ENCODE measurements at places on chromosomes 13 and 19.

GRCh38 chr13:71964491-71965100, 97.6 kb upstream of the DACH1 start:
- peak; percentile 0 for DNase-seq

GRCh38 chr19:55493645-55494171, 5.5 kb downstream of the SSC5D start:
- DNase-seq = no peak

GRCh38 chr13:94308832-94309231, 170.7 kb downstream of the DCT start:
- no peak for DNase-seq

DNA sequence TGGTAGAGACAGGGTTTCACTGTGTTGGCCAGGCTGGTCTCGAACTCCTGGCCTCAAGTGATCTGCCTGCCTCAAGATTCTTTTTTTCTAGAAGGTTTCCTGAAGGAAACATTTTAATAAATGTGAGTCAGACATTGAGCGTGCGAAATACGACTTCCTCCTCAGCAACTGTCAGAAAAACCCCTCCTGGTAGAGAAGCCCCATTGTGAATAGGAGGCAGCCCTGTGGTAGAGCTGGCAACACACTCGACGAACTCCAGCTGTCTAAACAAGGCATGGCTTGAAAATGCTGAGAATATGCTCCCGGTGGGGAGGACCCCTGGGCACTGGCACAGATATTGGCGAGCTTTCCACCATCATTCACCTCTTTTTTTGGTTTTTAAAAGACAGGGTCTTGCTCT, 9.8 kb downstream of the ZNF333 start:
- DNase-seq = peak; percentile 41

DNA sequence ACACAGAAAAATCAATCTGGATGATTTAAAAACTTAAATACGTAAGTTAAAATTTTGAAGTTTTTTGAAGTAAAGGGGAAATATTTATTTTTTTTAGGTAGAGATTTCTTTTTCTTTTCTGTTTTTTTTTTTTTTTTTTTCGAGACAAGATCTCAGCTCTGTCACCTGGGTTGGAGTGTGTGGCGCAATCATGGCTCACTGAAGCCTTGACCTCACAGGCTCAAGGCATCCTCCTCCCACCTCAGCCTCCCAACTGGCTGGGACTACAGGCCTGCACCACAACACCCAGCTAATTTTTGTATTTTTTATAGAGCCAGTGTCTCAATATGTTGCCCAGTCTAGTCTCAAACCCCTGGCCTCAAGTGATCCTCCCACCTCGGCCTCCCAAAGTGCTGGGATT, 120.4 kb upstream of the CLDN10 start:
- DNase-seq = no peak

- DNase-seq = no peak
Observed at GRCh38 chr13:73687087-73687486, 447.1 kb downstream of the KLF12 start.

DNA sequence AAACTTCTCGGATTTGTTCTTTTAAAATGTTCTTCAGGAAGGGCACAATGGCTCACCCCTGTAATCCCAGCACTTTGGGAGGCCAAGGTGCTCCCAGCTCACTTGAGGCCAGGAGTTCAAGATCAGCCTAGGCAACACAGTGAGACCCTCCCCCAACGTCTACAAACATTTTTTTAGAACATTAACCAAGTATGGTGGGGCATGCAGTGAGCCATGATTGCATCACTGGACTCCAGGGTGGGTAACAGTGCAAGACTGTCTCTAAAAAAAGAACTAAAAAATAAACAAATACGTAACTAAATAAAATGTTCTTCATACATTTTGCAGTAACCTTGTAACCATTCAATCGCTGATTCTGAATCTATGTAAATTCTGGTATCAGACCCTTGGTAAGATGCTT, 2.1 kb upstream of the IPO5 start:
- no peak for DNase-seq

- peak; percentile 1 for DNase-seq
Observed at GRCh38 chr13:72651144-72651543, 76.3 kb downstream of the MZT1 start.

- DNase-seq = no peak
Observed at GRCh38 chr19:8577247-8577646, at the start of gene MYO1F. Gene MYO1F (minus strand): TSS chr19:8577442. CDS start chr19:8577309, 133 bp downstream.
